Stimulated activated naive CD8-positive, alpha-beta T cell treated with anti-CD3 and anti-CD28 coated beads, Interleukin-15, Interleukin-2, amounts not matched to agents 100 U/mL and 50 U/mL, for 24 hours (primary cell): ENCODE measurements at places on chromosomes 16 and 17.

DNA sequence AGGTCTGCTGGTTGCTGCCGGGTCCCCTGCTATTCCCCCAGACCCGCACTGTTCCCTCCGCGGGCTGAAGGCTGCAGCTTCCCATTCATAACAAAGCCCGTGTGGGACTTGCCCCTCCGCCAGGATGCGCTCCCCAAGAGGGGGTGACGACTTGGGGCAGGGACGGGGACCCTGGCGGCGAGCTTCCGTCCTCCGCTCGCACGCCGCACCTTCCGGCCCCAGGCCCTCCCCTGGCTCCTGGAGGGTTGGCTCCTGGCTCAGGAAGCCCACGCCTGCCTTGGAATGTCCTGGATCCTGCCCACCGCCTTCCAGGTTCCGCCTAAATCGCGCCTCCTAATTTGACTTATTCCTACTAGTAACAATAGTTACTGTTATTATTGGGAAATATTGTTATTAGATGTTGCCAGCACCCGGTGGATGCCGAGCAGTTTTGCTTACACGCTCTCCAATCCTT lies 1.1 kb upstream of the TFAP4 start:
- DNase-seq, result peak; percentile 72

DNA sequence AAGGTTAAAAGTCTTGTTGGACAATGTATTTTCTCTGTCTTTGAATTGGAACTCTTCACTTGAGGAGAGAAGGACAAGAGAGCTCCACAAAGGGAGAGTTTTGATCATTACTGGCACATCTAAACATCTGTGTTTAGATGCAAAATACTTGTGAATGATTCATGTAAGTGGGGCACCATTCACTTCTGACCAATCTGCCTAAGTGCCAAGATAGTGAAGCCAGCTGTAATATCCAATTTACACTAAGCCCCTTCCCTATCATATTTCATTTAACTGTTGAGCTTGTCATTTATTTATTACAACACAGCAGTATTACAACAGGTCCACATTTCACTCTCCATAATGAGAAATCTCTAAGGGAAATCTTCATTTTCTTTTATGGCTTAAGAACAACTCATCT lies 832.3 kb upstream of the GOT2 start:
- DNase-seq, result no peak

DNA sequence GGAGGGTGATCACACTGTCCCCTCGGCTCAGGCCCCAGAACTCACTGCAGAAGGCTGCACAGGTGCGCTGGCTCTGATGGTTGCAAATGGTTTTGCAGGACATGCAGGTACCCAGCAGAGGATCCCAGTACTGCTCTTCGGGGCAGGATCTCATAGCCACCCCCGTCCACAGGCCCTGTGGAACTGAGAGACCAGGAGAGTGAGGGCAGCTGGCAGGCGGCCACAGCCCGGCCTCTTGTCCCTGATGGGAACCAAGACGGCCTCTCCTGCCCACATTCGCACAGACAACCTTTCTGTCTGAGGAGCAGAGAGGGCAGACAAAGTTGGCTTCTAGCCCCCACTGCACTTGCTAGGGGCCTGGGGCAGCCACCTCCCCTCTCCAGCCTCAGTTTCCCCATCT lies 19.5 kb downstream of the TNFRSF13B start:
- no peak for DNase-seq

DNA sequence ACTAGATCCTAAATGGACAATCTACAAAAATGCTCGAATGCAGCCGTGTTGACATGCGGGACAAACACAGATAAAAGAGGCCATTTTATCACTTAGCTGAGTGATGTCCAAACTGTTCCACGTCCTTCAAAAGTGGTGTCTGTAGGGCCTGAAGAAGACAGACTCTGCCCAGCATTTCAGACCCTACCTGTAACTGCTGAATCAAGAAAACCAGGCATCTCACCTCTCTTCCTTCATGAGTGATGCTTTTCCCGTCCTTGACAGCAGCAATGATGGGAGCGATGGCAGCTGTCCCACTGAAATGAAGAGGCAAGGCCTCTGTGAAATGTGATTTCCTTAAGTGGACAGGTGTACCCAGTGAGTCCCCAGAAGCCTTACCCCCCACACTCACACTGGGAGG lies 12.3 kb downstream of the ELAC2 start:
- DNase-seq, result no peak

DNA sequence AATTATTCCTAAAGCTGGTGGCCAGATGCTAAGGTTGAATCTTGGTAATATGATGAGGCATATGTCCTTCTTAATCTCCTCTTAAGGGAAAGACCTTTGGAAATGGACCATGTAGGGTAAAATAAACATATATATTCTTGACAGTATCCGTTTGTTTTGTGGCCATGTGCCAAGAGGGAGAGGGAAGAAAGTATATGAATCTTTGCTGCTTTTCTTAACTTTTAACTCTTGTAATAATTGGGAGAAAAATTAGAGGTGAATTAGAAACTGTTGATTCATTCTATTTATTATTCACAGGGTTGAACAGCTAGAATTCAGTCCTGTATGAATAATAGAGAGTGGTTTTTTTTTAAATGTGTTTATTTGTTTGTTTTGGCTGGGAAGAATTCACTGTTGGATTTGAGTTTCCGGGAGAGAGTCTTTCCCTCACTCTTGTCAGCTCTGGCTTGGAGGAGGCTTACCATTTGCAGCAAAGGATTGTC lies 31.6 kb downstream of the AATF start:
- no peak for DNase-seq

GRCh38 chr17:43962479-43962878 lies 8.7 kb upstream of the PYY start:
- no peak for DNase-seq

DNA sequence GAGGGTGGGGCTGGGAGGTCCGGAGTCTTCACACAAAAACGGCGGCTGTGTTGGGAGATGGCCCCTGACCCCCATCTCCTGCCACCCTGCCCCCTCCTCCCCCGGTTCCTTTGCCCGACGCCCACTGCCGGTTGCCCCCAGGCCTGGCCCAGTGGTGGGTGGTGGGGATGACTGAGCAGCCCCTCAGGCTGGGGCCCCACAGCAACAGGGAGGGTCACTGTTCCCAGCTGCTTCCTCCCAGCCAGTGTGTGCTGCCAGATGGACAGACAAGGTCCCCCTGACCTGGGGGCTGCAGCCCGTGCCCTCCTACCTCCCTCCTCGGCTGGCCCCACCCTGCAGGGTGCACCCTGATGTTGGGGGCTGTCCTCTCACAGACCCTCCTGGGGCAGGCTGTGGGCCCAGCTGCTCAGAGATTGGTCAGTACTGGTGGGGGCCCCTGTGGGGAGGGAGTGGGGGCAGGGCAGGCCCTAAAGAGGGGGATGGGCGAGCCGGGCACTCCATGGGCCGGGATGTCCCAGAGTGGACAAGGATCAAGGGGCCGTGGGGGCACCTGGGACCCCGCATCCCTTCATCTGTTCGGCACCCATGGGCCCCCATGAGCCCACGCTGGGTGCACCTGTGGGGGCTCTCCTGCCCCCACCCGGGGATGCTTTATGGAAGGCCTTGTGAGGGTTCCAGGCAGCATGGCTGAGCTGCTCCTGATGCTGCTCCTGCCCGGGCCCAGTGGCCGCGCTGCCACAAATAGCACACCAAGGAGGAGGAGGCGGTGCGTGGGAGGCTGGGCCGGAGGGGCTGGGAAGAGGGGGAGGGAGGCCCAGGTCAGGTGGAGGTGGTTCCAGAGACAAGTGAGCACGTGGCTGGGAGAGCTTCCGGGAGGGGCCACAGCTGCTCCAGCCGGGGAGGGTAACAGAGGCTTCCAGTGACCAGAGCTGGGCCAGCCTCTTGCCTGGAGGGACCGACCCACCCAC lies 5.1 kb downstream of the C1QTNF8 start:
- no peak for DNase-seq

DNA sequence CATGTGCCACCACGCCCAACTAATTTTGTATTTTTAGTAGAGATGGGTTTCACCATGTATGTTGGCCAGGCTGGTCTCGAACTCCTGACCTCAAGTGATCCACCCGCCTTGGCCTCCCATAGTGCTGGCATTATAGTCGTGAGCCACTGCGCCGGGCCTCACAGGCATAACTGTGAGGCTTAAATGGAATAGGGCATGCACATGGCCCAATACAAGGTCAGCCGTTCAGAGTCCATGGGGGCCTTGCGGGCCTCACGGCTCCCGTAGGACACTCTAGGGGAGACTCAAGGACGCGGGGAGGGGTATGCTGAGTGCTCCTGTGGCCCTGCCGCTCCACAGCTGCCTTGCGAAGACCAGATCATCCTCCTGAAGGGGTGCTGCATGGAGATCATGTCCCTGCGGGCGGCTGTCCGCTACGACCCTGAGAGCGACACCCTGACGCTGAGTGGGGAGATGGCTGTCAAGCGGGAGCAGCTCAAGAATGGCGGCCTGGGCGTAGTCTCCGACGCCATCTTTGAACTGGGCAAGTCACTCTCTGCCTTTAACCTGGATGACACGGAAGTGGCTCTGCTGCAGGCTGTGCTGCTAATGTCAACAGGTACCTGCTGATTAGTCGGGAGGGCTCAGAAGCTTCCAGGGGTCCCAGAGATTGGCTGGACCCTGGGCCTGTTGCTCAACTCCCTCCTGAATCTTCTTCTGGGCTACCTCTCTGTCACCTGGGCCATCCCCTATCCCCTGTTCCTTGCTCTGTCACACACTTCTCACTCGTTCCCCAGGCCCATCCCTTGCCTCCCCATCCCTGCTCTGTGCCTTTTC lies 12.3 kb downstream of the NR1D1 start:
- no peak for DNase-seq

DNA sequence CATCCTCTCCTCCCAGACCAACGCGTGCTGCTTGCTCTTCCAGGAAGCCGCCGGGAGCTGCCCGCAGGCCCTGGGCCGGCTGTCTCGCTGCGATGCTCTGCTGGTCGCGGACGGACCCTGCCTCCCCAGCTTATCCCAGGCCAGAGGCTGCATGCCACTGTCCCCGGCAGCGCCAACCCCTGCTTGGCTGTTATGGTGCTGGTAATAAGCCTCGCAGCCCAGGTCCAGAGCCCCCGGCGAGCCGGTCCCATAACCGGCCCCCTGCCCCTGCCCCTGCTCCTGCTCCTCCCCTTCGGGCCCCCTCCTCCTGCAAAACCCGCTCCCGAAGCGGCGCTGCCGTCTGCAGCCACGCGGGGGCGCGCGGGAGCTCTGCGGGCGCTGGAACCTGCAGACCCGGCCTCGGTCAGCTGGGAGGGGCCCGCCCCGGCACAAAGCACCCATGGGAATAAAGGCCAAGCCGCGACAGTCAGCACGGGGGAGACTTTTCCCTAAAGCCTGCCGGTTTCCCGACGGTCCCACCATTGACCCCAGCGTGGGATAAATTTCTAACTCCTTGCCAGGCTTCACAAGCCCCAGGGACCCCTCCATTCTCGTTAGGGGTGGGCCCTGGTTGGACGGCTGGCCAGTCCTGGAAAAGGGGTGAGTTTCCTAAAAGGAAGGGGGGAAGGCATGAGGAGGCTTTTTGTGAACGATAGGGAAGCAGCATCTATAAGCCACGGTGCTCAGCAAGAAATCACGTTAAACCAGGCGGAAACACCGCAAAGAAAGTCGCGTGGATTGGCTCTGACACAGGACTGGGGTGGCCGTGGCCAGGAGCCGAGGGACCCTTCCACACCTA lies 11.2 kb downstream of the ENPP7 start:
- DNase-seq, result peak; percentile 82

DNA sequence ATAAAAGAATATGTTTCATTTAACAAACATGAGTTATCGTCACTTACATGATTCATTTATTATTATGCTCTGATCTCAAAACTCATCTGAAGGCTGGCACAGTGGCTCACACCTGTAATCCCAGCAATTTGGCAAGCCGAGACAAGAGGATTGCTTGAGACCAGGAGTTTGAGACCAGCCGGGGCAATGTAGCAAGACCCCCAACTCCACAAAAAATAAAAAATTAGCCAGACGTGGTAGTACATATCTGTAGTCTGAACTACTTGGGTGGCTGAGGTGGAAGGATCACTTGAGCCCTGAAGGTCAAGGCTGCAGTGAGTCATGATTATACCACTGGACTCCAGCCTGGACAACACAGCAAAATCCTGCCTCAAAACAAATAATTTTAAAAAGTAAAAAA lies 16.0 kb downstream of the APPBP2 start:
- no peak for DNase-seq

DNA sequence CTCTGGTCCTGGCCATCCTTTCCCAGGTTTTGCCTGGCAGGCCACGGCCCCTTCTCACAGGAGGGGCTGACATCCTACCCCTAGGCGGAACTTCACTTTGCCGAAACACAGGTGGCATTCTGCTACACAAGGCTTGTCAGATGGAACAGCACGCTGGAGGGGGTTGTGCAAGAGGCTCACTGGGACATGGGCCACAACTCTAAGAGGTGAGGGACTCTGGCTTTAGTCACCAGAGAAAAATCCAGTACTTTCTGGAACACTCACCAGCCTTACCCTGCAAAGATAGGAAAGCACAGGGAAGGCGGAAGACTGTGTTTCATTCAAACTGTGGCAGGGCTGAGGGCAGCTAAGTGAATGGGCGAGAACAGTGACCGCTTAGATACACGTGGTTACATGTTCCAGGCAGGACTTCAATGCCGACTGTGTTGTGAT lies 18.3 kb downstream of the CDC42EP4 start:
- no peak for DNase-seq

GRCh38 chr16:88464447-88465318 lies 11.6 kb downstream of the ZFPM1 start:
- DNase-seq, result no peak

- no peak for DNase-seq
Observed at GRCh38 chr17:50790618-50791017, 23.3 kb upstream of the ANKRD40CL start.

DNA sequence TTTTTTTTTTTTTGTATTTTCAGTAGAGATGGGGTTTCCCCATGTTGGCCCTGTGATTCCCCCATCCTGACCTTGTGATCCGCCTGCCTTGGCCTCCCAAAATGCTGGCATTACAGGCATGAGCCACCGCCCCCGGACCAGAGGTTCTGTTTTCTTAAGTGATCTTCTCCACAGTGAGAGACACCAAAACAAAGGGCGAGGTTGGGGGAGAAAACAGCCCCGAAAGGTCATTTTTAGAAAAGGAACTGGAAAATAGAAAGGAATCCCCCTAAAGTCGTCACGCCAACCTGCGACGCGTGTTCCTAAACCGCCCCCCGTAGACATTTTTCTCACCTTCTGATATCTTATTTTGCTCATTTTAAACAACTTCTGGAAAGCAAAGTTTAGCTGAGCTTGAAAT lies 6.1 kb upstream of the AXIN2 start:
- DNase-seq, result no peak

DNA sequence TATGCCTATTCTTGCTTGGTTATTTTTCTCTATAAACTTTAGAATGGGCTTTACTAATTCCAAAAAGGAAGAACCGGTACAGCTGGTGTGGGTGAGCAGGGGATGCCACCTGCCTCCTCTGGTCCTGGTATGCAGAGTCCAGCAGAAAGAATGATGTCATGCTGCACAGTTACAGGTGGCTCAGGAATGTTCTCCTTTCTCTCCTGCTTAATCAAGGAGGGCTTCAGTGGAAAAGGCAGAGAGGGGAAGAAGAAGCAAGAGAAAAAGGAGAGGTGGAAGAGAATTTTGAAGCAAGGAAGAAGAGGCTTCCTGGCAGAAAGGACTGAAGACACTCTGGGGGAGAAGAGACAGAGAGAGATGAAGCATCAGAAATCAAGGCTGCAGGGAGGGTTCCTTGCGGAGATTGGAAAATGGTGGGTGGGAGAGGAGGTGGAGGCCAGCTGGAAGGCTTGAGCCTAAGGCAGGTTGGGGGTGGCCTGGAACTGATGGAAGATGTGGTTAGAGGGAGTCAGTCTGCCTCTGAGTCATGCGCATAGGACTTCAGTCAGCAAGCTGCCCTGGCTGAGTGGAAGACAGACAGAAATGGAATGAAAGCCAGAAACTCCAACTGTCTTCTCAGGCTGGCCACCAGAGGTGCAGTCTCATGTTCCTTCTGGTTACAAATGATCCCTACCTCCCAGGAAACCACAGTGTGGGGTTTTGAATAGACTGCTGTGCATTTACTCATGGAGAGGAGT lies 64.6 kb upstream of the CRHR1 start:
- DNase-seq, result no peak

- no peak for DNase-seq
Observed at GRCh38 chr17:59178266-59178985, 22.9 kb downstream of the PRR11 start.
